ENCODE measurements at places on chromosomes 7 and 10.

DNA sequence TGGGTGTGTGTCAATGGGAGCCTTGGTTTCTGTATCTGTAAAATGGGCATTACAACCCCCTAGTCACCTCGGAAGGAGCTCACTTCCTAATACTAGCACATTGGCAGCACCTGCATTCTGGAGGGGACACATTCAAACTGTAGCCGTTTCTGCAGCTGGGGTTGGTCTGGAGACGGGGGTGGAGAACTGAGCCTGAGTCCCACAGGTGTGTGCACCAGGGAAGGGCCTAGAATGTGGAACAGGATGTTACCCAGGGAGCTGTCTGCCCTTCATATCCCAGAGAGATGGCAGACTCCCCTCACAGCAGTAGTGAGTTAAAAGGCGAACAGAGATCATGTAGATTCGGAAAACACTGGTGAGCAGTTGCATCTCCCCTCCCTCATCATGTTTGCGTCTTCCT, 272.8 kb upstream of the ZNF32 start:
- no peak for DNase-seq

- peak; percentile 58 for DNase-seq
These were observed 66.4 kb upstream of the IFRD1 start for GRCh38 chr7:112383671-112384417.

- DNase-seq: no peak
These were observed 3.9 kb upstream of the TOMM7 start for GRCh38 chr7:22826593-22826992.

DNA sequence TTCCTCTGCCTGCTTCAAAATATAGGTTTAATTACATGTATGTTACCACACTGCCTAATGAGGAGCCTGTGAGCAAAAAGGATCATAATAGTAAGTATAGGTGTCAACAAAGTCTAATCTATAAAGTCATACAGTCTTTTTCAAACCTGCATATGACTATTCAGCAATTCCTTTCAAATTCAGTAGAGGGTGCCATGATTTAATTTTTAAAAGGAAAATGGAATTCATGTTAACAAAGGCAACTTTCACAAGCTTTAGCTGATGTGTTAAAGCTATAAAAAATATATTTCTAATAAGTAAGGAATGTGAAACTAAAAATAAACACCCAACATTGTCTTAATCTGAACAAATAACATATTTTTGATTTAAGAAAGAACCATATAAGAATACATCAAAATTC, 52.1 kb downstream of the MPP7 start:
- DNase-seq: peak; percentile 28

DNA sequence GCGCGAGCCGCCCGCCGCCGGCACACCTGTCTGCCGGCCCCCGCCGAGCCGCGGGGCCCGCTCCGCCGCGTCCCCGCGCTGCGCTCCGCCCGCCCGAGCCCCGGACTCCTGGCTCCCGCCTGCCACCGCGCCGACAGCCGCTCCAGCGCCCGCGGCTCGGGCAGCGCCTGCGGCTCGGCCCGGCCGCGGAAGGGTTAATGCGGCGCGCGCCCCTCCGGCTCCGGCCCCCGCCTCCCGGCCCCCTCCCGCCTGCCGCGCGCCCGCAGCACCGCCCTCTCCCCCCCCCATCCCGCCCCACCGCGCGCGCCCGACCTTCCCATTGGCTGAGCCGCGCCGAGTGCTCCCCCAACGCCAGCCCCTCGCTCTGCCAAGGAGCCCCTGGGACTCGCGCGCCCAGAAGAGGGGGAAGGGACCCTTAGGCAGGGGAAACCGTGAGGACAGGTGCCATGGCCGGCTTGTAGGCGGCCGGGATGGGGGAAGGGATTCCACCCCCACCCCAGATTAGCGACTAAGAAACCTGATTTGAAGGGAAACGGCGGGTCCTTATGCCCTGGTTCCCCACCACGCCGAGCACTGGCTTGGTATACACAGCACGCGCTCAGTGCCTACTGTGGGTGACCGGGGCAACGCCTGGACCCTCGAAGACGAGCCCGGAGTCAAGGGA, at the start of gene KCNH2:
Gene KCNH2, minus strand, starts transcription at position 196 of the 664 bp plus-strand sequence. CDS start 408 bp downstream, outside the sequence.
- DNase-seq: peak; percentile 81

DNA sequence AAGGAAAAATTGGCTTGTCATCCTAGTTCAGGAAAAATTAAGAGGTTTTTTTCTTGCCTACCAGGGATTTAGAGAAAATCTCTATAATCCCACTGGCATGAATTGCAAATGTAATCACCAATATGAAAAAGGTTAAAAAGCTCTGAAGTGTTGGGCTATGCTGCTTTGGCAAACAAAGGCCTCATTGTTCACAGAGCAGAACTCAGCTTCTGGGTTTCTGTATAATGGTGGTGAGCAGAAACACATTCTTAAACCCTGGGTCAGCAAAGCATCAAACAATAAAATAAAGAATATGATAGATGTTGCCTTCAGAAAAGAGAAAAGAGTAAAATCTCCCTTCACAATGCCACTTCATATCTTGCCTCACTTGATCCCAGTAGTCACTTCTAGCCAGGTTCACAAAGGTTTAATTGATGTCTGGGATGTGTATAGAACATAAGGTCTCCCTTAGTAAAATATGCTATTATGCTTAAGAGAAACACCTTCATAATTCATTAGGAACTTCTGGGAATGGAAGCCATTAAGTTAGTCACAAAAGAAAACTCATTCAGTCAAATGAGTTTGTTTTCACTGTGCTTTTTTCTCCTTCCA, 1255.5 kb upstream of the PHF14 start:
- no peak for DNase-seq

DNA sequence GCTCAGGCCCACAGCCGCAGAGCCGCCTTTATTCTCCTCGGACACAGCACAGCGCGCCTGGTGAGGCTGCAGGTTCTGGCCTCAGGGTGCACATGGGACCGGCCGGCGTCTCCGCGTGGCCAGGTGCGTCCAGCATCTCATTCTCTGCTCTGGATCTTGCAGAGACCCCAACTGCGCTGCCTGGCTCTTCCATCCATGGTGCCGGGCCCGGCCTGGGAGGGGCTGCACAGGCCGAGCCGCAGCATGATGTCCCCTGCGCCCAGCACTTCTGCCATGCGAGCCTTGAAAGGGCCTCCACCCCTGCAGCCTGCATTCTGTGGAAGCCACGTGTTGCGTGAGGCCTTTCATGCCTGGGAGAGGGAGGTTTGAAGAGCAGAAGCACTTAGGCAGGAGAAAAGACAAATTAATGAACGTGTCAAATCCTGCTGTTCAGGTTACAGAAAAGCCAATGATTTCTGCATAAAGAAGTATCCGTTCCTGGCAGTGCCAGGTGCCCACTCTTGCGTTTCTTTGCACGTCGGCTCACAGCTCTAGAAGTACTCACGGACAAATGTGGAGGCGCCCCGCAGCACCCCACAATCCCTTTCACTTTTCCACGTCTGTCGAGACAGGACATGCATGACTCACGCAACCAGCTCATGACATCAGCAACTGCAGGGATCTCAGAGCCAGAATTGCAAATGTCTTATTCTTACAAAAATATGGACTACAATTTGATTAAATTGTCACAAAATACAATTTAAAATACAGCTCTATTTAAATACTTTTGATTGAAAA, 571.4 kb downstream of the DNAJB6 start:
- no peak for DNase-seq

DNA sequence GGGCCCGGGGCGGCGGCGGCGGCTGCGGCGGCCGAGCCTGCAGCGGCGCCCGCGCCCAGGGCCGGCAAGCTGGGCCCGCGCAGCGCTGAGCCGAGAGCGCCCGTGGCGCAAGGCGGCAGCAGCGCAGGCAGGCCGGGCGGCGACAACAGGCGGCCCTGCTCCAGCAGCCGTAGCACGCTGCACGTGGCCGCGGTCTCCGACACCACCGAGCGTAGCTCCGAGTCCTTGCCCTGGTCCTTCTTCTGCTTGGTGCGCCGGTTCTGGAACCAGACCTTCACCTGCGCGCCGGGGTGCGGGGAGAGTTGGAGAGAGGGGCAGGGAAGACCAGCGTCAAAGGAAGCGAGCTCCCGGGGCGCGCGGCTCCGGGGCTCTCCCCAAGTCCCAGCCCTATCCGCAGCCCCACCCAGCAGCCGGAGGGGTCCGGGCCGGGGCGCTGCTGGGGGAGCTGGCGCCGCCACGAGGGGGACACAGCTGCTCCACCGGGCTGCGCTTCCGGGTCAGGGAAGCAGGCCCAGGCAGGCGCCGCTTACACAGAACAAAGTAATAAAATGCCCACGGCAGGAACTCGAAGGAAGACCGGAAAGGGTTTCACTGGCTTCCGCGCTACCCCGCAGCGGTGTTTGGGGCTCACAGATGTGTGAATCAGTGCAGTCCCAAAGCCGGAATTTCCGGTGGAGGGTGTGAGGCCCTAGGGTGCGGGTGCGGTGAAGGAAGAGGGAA, 3.6 kb downstream of the VAX1 start:
- no peak for DNase-seq

GRCh38 chr7:100582041-100582579, 3.8 kb downstream of the LRCH4 start:
- DNase-seq: no peak

- DNase-seq: no peak
These were observed 79.9 kb downstream of the ZMIZ1 start for GRCh38 chr10:79148452-79149344.

DNA sequence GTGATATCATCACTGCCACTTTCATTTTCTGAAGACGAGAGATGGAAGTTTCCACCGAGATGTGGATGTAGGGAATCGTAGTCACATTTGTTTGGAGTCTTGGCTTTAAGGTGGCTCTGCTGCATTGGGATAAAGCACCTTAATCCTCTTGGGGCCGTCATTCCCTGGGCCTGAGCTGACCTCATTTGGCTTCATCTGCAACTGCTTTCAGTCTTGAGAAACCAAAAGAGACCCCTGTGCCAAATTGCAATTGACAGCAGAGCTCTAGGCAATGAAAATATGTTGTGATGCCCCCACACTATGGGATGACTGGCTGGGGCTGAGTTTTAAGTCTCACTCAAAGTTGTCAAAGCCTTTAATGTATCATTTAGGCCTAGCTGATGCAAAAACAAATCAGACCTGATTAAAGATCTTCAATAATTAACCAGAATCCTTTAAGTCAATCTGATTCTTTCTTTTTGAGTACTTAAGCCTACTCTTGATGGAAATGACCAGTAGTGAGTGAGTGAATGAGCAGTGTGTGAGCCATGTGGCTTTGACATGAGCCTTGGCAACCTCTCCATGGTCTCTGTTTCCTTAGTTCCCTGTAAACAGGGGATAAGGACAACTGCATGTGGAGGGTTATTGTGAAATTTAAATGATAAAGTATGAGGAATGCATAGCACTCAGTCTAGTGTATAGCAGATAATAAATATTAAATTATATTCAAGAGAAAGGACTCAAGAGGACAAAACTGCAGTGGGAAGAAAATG, 155.0 kb downstream of the BMPER start:
- no peak for DNase-seq

GRCh38 chr7:31692451-31692850, 5.4 kb downstream of the PPP1R17 start:
- no peak for DNase-seq

- no peak for DNase-seq
These were observed 20.8 kb upstream of the ALOX5 start for GRCh38 chr10:45353186-45353585.

All from NAMALWA (cell line).